Pulmonary artery endothelial cell (primary cell): ENCODE measurements at places on chromosomes 4 and X.
A peak's percentile ranks its signal among the peaks of the same experiment; 100 is the strongest.

GRCh38 chr4:14985161-14985560 lies 17.1 kb upstream of the CPEB2 start:
- no peak for DNase-seq

GRCh38 chr4:52069571-52069970 lies 18.5 kb downstream of the SPATA18 start:
- no peak for DNase-seq

GRCh38 chr4:55323375-55323774 lies 22.7 kb upstream of the SRD5A3 start:
- no peak for DNase-seq

GRCh38 chr4:110071466-110071865 lies 126.9 kb downstream of the ELOVL6 start:
- DNase-seq: no peak

GRCh38 chrX:49272421-49272820 lies 2.8 kb downstream of the PPP1R3F start:
- no peak for DNase-seq

DNA sequence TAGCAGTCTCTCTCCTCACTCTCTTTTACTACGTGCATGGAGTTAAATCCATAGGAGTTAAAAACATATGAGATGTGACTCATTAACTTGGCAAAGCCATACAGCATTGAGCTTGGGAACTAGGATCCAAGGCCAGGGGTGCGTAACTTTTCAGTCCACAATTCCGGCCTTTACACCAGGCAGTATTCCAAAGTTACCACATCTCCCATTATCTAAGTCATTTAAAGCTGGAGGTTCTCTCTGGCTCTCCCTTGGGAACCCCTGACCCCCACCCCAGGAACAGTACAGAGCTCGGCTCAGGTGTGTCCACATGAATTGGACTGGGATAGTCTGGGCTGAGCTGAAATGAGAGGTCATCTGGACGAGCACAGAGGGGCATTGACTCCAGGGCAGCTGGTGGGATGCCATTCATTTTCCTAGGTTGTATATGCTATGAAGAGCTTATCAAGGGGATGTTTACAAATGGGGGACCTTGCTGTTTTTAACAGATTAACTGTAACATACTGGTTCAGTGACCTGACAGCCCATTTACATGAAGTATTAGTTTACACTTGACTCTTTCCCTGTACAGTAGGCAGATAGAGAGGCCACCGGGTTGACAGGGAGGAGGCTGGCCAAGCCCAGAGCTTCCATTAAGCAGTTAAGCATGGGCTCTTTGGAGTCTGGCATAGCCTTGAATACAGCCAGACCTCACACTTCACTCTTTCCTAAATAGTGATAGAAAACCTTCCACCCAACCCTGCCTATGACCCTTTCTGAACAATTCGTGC lies 128.8 kb downstream of the RAB28 start:
- no peak for DNase-seq

DNA sequence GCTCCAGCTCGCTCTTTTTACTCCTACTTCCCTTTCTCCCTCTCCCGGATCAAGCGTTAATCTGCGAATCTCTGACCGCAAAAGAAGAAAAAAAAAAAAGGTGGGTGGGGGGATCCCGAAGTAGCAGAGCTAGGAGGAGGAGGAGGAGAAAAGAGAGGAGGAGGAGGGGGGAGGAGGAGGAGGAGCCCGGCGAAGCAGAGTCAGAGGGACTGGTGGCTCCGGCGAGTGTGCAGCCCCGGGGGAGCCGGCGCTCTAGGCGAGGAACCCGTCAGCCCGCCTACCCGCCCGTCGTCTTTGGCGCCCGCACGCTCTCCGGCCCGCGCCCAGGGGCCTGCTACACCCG lies at the start of gene NHSL2:
Gene NHSL2 (plus strand): TSS at position 203 of the 343 bp plus-strand sequence.
- no peak for DNase-seq

- DNase-seq: no peak
Measured at GRCh38 chr4:158644760-158645159, 26.9 kb downstream of the C4orf46 start.

- DNase-seq: no peak
Measured at GRCh38 chrX:118679290-118679689, 48.1 kb upstream of the IL13RA1 start.

- no peak for DNase-seq
Measured at GRCh38 chr4:102642631-102643298, 118.0 kb downstream of the MANBA start.

DNA sequence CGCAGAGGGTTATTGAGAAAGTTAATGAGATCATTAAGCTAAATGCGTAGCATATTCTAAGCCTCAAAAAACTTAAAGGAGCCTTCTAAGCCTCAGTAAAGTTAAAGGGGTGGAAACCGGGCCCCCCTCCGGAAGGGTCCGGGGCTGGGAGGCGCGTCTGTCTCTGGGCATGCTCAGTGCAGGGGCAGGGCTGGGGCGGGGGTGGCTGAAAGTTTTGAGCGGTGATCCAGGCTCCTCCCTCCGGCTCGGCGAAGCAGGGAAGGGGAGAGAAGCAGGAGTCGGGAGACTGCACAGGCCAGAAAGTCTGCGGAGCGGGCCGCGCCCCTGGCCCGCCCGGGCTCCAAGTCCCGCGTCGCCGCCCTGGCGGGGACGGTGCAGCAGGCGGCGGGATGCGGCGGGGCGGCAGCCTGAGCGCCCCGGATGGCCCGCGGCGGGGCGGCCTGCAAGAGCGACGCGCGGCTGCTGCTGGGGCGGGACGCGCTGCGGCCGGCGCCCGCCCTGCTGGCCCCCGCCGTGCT lies at the start of gene EVC:
Gene EVC (plus strand): TSS at position 241 of the 518 bp plus-strand sequence. CDS start 180 bp downstream, at position 421.
- DNase-seq: peak; percentile 27

DNA sequence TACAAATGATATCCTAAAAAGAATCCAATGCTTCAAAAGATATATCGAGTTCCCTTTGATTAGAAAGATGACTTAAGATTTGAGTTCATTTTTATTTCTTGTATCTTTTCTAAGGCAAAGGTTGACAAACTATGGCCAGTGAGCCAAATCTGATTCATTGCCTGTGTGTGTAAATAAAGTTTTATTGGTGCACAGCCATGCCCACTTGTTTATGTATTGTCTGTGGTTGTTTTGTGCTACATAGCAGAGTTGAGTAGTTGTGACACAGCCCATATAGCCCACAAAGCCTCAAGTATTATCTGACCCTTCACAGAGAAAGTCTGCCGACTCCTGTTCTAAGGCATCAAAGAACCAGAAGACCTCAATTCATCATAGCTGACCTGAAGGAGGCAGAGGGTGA lies 32.2 kb upstream of the EIF1AX start:
- DNase-seq: no peak

GRCh38 chrX:93673869-93674271 lies at the start of gene FAM133A:
FAM133A (plus strand) TSS chrX:93674206; CDS start chrX:93709420, 35,214 bp downstream.
- DNase-seq: no peak

GRCh38 chrX:150868625-150869024 lies 29.8 kb downstream of the CD99L2 start:
- no peak for DNase-seq
